Activated CD4-positive, alpha-beta T cell treated with anti-CD3 and anti-CD28 coated beads for 1 hour (primary cell): ENCODE measurements at places on chromosomes 1 and 21.

- no peak for DNase-seq
Observed at GRCh38 chr21:38958940-38959691, 153.4 kb downstream of the ETS2 start.

GRCh38 chr1:53899206-53899628 lies 5.2 kb downstream of the DIO1 start:
- no peak for DNase-seq

- DNase-seq: no peak
Observed at GRCh38 chr1:166145499-166145898, 21.3 kb downstream of the FAM78B start.

DNA sequence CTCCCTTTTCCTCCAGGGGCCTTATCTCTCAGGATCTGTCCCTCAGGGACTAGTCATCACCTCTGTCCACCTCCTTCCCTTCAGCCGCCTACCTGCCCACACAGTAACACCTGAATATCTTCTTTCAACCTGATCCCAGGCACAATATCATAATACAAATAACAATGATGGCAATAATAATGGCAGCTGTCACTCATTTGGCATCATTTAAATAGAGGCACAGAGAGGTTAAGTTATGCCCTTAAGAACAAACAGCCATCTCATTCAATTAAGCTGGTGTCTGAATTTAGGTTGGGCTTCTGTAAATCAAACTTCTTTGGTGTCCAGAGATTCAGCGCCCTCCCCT lies 47.5 kb downstream of the AHDC1 start:
- DNase-seq: no peak

GRCh38 chr1:226104671-226105121 lies 42.2 kb downstream of the H3-3A start:
- no peak for DNase-seq

DNA sequence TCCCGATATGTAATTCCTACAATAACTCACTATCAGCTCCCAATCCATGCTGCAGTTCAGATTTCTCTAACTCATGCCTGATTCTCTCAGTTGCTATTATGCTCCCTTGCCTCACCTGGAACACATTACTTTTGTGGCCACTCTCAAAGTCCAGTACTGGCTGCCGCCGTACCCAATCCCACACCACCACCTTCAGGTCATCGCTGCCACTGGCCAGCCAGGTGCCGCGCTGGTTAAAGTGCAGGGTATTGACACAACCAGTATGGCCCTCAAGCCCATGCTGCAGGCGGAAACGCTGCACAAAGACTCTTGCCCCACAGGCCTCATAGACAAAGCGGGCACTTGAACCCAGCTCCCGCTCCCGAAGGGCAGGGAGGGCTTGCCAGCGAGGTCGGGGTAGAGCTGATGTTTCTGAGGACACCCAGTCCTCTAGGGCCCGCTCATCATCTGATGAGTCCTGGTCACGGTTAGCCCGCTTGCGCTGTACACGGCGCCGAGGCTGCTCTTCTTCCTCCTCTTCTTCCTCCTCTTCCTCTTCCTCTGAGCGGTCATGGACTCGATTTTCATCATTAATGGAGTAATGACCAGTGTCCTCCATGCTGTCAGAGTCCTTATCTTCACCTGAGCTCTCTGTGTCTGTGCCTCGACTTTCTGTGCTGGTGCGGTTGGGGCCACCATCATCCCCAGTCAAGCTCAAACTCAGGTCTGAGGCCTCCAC lies 22.6 kb downstream of the DCAF8 start:
- no peak for DNase-seq

GRCh38 chr1:185860859-185861258 lies 126.7 kb downstream of the HMCN1 start:
- DNase-seq: no peak

GRCh38 chr1:29382851-29383745 lies 146.8 kb downstream of the PTPRU start:
- DNase-seq: no peak

DNA sequence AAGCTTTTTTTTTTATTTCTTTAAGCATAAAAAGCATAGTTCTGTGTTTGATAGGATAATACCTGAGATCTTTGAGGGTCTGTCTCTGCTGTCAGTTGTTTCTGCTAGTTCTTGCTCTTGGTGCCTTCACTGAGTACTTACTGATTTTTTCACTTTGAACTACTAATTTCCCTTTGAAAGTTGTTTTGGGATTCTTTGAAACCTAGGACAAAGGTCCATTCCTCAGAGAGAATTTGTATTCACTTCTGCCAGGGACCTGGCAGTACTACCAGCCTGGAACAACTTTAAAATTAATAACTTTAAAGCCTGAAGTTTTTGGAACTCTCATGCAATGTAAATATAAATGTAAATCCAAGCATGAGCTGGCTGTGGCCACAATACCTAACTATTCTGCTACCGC lies 190.1 kb downstream of the TM2D1 start:
- DNase-seq: no peak
